ENCODE measurements at places on chromosomes 6 and 20.

GRCh38 chr6:105501826-105502344, 99.0 kb upstream of the PREP start:
- no peak for DNase-seq

DNA sequence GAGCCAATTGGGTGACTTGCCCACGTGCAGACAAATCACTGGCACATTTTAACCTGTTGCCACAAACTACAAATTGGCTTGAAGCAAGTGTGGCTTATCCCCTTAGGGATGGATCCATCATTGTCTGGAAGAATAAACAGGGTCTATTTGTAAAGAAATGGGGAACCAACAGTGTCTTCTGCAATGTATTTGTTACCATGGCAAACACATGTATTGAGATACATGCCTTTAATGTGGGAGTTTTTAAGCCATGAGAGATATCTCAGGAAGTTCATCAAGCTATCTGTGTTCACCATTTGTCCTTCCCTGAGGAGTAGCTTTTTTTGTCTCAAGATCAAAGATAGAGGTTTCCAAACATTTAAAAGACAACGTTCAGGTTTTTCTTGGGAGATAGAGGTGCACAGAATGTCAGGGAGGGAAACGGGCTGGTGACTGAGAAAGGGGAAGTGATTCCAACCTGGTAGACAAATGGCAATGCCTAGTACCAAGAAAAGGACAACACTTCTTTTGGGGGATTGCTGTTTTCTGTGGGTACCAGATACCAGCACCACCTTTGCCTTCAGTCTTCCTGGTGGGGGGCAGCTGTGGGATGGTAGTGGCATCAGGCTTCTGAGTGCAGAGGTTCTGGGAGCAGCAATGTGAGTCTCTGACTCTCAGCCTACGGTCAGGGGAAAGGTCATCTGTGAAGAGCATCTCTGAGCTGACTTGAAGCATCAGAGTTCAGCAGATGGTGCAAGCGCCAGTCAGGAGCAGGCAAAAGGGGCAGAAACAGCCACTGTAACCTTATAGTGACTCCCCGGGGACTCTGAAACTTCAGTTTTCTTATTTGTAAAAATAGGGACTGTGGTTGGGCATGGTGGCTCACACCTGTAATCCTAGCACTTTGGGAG, 20.1 kb upstream of the BCAS1 start:
- no peak for DNase-seq

DNA sequence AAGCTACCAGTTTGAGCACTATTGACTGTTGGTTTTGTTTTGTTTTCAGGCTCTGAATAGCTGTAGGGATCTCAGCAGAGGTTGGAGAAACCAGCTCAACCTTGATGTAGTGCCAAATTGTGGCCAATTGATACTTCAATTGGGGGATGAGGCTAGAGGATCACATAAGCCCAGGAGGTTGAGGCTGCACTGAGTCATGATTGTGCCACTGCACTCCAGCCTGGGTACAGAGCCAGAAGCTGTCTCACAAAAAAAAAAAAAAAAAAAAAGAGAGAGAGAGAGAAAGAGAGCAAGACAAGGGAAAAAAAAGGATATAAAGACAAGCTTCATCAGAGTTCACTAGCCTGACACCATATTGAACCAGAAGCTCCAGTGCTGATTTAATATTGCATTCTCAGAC, 702.1 kb downstream of the FRK start:
- no peak for DNase-seq

DNA sequence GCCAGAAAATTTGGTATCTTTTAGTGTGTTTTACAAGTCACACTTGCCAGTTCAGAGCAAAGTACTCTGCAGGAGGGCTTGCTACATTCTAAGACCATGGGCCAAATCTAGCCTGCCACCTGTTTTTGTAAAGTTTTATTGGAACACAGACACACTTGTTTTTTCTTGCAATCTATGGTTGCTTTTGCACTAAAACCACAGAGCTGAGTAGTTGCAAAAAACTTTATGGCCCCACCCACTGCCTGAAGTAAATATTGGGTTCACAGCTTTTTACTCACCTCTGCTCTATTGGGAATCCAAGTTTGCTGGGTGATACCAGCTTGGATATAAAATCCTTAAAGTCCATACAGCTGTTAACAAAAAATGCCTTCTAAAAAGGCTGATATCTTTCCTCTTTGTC, 109.0 kb downstream of the ZFP64 start:
- DNase-seq: no peak

- no peak for DNase-seq
Measured at GRCh38 chr6:39225543-39225942, 3.7 kb downstream of the KCNK5 start.

DNA sequence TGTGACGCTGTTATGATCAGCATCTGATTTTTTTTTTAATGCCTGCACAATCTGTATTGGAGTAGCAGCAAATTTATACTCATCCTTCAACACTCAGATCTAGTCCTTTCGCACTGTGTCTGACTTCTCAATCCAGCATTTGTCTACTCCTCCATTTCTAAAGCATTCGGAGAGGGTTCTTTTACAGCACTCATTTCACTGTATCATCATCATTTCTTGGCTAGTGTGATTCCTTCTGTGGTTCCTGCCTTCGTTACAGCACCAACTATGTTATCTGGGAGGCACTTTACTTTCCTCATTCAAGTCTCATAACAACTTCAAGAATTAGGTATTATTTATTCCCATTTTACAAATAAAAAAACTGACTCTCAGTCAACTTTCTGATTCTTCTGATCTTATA, 18.0 kb downstream of the NUDT3 start:
- DNase-seq: no peak

GRCh38 chr6:132354517-132355167, 46.6 kb downstream of the MOXD1 start:
- peak; percentile 11 for DNase-seq

GRCh38 chr6:111329882-111330633, 153.0 kb downstream of the REV3L start:
- DNase-seq: no peak

DNA sequence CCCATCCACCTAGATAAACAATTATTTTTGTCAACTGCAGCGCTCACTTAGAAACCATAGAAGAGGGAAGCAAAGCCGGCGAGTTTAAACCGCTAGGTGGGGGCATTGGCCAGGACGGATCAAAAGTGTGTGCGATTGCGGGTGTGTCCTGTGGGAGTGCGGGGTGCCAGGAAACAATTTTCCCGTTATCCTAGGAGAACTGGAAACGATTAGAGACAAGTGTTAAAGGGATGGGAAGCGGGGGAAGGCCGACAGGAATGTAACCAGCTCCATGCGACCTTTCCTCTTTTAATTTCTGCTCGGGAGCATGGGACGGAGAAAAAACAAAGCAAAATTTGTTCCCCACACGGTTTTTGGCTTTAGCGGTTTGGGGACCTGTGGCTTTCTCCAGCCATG, 2.8 kb upstream of the HTR1B start:
- no peak for DNase-seq

- DNase-seq: no peak
Measured at GRCh38 chr6:6915813-6916547, 191.8 kb upstream of the RREB1 start.

DNA sequence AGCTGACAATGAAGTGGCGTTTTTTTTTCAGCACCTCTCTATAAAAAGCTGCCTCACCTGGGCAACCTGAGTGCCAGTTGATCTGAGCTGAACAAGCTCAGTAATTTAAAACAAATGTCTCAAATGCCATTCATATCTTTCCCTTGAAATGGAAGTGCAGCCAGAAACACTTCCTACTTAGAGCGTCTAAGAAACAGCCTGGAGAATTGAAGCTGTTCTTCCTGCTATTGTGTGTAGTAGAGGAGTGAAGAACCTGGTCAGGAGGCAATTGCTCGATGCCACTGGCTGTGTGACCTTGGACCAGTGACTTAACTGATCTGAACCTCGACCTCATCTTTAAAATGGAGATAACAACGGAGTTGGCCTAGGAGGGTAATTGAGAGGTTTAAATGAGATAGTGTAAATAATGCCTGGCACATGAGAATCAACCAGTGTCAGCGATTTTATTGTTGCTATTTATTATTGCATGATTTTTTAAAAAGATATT, 95.4 kb upstream of the FOXQ1 start:
- no peak for DNase-seq

DNA sequence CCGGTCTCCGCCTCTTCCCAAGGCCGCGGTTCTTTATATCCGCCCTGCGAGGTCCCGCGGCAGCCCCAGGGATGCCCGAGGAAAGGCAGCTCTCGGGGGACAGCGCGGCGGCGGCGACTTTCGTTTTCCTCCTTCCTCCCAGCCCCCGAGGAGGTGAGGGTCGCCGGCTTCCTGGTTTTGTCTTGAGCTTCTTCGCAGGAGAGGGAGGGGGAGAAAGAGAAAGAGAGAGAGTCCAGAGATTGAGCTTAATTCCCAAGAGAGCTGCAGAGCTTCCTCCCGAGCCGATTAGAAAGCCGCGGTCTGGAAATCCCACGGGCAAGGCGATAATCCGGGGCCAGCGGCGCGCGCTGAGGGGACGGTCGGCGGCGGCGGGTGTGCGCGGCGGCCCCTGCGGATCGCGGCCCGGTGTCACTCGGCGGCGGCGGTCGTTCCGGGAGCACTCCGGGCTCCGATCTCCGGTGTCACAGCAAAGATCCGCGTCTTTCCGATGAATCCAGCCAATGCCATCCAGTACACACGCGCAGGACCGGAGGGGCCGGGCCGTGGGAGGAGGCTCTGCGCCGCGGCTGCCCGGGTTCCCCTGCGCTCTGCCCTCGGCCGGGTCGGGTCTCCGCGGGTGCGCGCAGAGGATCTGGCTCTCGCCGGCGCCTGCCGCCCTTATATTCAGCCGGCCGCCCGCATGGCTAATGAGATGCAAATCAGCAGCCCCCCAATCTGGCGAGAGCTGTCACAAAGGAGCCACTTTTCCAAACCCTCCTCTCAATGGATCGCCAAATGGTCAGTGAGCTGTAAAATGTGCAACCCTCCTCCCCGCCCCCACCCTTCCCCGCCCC, at the start of gene DLL1:
Gene DLL1, minus strand, starts transcription at position 783 of the 833 bp plus-strand sequence. CDS start 939 bp downstream, outside the sequence.
- DNase-seq: no peak

DNA sequence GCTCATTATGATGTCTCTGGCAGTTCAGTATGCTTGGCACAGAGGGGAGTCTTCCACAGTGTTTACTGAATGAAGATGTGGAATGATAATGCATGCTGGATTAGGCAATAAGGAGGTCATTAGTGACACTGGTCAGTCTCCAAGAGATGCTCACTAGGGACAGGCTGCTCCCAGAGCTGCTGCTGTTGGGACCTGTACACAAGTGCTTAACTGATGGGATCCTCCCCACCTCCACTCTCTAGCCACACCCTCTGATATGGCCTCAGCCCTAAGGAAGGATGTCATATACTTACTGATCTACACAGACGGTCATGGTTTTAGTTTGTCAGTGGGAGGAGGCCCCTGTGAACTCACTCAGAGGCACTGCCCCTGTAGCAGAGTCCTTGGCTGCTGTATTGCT, 73.4 kb downstream of the MYB start:
- no peak for DNase-seq

GRCh38 chr6:170272341-170273065, 18.4 kb downstream of the DLL1 start:
- DNase-seq: no peak

GRCh38 chr6:82270881-82271635, 23.5 kb upstream of the IBTK start:
- no peak for DNase-seq

GRCh38 chr6:88119769-88120168, 46.4 kb downstream of the CNR1 start:
- DNase-seq: no peak

DNA sequence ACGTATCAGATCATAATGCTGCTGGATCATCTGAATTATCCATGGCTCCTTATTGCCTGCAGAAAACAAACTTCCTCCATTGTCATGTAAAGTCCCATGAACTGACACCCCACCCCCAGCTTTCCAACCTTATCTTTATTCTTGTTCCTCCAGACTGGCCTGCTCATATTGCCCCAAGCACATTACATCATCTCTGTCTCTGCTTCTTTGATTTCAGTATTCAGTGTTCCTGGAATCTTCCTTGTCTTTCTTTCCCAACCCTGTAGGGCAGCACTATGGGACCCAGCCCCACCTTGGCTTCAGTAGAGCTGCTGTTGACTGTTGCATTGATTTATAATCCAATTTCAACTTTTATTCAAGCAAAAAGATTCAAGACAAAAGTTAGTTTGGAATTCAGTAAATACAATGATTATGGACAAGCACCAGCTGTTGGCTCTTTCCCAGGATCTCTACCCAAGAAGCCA, 187.5 kb upstream of the ECI2 start:
- no peak for DNase-seq

DNA sequence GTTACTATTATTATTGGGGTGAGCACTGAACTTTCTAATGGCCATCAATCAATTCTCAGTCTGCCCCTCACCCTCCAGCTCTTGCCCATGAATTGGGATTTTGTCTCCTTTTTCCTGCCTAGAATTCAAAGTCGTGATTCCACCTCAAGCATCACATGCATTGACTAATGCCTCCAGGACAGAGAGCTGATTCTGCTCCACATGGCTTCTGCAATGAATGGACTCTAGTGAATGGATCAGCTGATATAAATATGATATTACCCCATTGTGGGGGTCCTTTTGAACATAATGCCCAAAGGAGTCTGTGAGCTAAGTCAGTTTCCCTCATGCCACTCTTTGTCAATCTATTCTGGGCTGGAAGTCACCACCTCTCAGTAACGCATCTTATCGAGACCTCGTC, 126.4 kb downstream of the OPN5 start:
- no peak for DNase-seq

GRCh38 chr20:37714978-37715672, 21.3 kb downstream of the CTNNBL1 start:
- DNase-seq: no peak

DNA sequence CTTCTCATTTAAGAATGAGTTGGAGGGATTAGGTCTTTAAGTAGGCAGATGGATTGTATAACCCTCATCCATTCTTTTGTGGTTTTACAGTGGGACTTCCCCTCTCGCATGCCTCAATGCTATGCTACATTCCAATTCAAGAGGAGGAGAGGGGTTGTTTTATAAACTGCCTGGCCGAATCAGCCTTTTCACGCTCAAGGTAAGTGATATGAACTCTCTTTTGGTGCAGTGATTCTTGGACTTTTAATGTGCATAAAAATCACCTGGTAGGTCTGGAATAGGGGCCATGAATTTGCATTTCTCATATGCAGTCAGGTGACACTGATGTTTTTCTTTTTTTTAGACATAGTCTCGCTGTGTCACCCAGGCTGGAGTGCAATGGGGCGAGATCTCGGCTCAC, 10.8 kb downstream of the ASXL1 start:
- DNase-seq: no peak
